ENCODE measurements at places on chromosomes 12 and 14. TPM values are rescaled to one million over a fixed set of nuclear protein-coding genes. Genes with fewer than 3 reads are reported as not detected.

WSCD2 gene
- not detected for total RNA-seq

SLC39A5 gene
- not detected for total RNA-seq

TAC3 gene
- not detected for total RNA-seq

TSPAN19 gene
- 0.13 TPM for total RNA-seq

CACNA1C gene
- 4.3 TPM for total RNA-seq

CLEC4A gene
- total RNA-seq: not detected

YAF2 gene
- 10.2 TPM for total RNA-seq

SLC8A3 gene
- 1.4 TPM for total RNA-seq

CEP170B gene
- total RNA-seq: 12.9 TPM

STYK1 gene
- 2.3 TPM for total RNA-seq

LACRT gene
- not detected for total RNA-seq
